Activated T-helper 17 cell treated with anti-CD3 and anti-CD28 coated beads, Interleukin-2, amount 50 U/mL, for 72 hours (primary cell): ENCODE measurements at places on chromosomes 1 and 21. TPM values are rescaled to one million over a fixed set of nuclear protein-coding genes. Genes with fewer than 3 reads are reported as not detected.
A peak's percentile ranks its signal among the peaks of the same experiment; 100 is the strongest.

DNA sequence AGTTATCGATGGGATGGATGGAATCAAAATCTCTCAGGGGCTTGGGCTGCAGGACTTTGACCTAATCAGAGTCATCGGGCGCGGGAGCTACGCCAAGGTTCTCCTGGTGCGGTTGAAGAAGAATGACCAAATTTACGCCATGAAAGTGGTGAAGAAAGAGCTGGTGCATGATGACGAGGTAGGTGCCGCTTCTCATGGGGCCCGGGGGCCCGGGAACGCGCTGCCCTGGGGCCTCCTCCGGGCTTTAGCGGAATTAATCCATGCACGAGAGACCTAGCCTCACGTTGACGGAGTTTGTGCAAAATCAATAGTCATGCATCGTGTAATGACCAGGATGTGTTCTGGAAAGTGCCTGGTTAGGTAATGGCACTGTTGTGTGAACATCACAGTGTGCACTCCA is 43.8 kb downstream of the FAAP20 start:
- no peak for ATAC-seq

KRTAP19-1 gene
- not detected for total RNA-seq

GRCh38 chr1:58964428-58964827 is 180.6 kb upstream of the JUN start:
- ATAC-seq = no peak

- ATAC-seq = peak; percentile 87
These were observed 39.5 kb downstream of the EPHB2 start for GRCh38 chr1:22749919-22750684.

ZSWIM5 gene
- total RNA-seq = 0.86 TPM

- ATAC-seq = no peak
These were observed 822 bp downstream of the MTX1 start for GRCh38 chr1:155209312-155209721.

DNA sequence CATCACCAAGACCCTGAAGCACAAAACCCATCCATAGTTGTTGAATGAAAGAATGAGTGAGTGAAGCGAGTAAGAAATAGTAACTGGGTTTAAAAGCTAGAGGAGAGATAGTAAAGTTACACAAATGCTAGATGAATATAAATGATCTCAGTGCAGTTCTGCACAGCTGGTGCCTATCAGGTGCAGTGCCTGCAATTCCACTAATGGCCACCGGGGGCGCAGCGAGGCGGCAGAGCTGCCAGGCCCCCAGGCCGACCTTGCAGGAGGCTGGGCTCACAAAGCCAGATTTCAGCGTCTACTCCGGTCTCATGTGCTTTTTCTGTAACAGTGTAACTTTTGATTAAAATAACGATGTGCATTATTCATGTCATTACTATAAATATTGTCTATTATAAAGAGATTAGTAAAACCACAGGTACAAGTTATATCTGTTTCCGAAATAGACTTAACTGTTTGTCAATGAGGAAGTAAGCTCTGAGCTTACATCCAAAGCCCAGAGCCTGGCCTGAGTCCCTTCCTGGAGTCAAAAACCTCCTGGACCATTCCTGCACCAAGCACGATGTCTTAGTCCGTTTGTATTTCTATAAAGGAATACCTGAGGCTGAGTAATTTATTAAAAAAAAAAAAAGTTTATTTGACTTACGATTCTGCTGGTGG is 477.6 kb downstream of the NPHP4 start:
- ATAC-seq = peak; percentile 49

DNA sequence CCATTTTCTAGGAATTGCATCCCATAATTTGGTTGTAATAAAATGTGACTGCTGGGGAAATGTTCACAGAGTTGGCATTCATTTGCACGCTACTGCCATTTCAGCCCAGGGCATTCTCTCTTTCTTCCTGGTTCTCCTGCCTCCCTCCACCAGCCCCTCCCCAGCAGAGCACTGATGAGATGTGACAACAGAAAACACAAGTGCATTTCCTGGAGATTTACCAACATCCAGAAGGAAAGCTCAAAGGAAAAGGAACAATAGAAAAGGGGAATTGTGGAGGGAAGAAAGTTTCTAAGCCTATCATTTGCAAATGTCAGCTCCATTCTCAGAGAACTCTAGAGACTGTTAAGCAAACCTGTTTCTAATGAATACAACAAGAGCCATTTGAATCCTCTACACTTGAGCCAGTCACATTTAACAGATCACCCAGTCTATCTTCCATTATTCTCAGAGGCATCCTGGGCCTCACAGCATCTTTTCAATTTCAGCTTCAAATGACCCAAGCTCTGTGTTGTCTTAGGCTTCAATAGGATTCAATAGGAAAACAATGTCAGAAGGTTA is 395.6 kb upstream of the PBX1 start:
- ATAC-seq = no peak

DNA sequence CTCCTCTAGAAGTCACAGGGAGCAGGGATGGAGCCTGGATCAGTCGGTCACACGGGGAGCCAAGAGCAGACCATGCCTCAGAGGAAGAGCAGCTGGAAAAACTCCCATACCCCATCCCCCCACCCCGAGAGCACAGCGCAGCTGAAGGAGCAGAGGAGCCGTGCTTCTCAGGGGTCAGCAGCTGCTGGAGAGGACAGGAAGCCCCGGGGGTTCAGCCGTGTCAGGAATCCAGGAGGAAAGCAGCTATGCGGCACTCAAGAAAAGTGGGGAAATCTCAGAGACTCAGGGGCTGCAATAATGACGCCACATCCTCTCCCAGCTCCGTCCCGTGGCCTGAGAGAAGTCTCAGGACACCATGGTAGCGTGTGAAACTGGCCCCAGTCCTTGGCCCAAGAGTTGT is 102.3 kb downstream of the NPHP4 start:
- ATAC-seq = no peak

DNA sequence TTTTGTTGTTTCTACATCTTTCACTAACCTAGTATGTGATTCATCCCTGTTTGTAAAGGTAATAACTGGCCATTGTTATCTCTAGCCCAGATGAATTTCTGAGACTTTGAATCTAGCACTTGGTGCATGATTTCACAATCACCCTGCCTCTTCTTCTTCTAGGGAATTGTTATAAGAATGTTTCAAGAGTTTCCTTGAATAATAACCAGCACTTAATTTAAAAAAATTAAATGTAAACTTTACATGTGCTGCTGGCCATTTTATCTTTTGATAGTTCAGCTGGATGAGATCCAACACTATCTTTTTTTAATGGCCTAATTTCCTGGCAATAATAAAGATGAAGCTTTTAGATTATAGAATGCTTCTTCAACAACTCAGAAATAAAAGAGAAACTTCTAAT is 31.8 kb downstream of the UBE2U start:
- no peak for ATAC-seq

DNA sequence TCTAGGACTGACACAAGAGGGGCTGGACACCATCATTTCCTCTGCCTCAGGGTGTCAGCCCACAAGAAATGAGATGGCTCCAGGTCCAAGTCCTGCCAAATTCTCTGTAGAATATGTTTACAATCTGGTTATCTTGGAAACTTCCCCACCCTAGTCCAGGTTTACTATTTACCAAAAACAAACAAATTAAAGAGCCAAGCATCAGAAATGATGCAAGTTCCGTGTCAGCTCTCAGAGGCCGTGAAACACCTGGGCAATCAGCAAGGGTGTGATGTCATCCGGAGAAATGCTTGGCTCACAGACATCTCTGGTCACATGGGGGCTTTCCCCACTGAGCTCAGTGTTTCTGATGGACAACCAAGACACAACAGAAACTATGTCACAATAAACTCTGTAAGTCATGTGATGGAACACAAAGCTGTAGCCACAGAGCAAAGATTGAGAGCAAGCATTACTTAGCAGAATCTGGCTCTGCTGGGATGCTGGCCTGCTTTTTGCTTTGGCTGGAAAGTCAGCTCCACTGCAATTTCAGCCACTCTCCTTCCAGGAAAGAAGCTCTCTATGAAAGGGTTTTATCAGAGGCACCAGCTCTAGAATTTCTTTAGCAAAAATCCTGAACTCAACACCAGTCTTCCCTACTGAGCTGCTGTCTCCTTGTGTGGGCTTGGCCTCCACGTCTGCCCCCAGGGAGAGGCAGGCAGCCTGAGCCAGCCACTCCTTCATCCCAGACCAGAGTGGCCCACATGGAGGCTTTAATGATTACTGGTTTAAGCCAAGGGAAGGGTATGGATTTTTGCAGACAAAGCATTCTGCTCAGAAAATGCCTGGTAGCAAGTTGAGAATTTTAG is 55.9 kb downstream of the NENF start:
- ATAC-seq = peak; percentile 87

TNN gene
- total RNA-seq = not detected

DNA sequence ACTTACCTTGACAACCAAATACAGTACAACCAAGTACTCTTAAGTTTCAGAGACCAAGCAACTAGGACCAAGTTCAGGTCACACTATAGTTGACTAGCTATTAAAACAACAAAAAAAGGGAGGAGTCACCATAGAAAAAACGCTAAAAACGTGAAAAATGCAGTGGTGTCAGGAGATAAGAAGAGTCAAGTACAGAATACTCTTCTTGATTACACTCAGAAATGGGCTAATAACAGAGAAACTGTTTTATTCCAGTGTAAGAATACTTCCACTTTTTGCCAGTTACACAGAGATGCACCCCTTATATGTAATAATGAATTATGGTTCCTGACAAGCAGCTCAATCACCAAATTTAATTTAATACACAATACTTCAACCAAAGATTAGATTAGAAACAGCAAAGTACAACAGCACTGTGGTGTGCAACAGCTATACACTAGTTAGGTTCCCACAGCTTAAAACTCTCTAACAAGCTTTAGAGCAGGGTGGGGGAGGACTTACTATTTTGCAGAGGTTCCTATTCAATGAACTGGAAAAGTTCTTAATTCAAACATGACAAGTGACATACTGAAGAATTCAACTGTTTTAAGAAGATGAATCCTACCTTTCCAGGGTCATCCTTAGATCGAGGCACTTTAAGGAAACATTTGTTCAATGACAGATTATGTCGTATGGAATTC is 70.4 kb downstream of the FOXJ3 start:
- ATAC-seq = no peak

LAD1 gene
- not detected for total RNA-seq
